Activated effector memory CD4-positive, alpha-beta T cell treated with anti-CD3 and anti-CD28 coated beads, Interleukin-2, amount 50 U/mL, for 16 hours (primary cell): ENCODE measurements at places on chromosomes 6 and 20.

DNA sequence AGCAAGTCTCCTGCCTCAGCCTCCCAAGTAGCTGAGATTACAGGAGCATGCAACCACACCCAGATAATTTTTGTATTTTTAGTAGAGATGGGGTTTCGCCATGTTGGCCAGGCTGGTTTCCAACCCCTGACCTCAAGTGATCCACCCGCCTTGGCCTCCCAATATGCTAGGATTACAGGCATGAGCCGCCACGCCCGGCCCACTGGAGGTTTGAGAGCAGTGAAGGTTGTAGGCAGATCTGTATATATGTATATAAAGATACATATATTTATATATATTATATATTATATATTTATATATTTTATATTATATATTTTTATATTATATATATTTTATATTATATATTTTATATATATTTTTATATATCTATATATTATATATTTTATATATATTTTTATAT, 38.2 kb upstream of the TTPAL start:
- DNase-seq = no peak

DNA sequence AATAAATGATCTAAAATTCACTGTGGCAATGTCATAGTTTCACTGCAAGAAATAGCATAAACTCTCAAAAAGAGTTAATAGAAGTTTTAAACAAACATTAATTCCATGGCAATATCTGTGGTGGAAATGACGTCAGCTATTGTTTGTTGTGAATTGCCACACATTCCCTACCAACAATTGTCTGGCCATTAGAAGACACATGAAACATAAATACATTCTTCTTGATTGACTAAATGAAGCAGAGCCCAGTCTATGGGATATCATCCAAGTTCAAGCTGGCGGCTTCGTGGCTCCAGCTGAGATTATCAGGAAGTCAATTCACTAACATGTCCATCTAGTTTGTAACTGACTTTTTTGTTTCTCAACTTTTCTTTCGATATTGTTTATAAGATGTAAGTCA, 369.0 kb downstream of the ARHGAP18 start:
- no peak for DNase-seq

GRCh38 chr6:36160147-36160760, 29.9 kb downstream of the MAPK13 start:
- no peak for DNase-seq

GRCh38 chr6:99354983-99355382, 5.5 kb upstream of the FAXC start:
- DNase-seq = no peak

- no peak for DNase-seq
Observed at GRCh38 chr6:144597511-144597910, 312.4 kb downstream of the UTRN start.

DNA sequence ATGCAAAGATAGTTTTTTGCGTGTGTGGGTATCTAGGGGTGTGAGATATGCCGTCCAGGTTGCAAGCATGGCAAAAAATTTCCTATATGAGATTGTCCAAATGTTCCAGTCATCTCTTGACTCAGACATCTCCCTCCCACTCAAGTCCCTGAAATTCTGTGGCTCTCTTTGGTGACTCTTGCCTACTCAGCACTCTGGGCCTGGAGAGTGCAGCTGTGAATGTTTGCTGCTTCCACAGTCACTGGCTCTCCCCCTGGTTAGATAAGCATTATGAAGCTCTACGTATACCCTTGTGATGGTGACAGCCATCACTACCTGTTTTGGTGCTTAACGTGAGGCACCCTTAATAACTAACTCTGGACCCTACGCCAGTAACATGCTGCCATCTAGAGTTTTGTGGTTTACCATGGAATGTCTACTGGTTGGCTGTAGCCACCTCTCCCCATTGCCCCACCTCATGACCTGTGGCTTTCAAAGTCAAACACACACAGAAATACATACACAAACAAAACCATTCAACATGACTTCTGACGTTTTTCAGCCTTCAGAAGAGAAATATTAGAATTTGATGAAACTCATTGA, 621.9 kb upstream of the CITED2 start:
- DNase-seq = no peak

GRCh38 chr20:20297181-20297580, 70.7 kb upstream of the INSM1 start:
- DNase-seq = no peak

- DNase-seq = no peak
Observed at GRCh38 chr6:36873612-36874442, 776 bp downstream of the PPIL1 start.

- no peak for DNase-seq
Observed at GRCh38 chr6:150967910-150968309, 102.4 kb downstream of the MTHFD1L start.

DNA sequence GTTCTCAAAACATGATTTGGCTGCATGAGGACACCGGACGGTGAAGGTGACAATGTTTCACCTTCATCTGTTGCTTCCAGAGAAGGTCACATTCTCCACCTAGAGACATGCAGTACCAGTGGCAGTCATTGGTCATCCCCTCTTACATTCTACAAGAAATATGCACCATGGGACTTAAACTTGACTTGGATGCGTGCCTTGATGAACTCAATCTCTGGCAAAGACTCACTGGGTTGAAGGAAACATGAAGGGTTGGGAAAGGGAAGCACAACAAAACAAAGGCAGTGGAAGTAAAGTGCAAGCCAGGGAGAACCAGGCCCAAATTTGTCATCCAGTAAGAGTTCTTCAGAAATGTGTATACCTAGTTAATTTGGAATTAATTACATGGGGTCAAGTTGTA, 39.4 kb upstream of the ARMH2 start:
- DNase-seq = no peak

DNA sequence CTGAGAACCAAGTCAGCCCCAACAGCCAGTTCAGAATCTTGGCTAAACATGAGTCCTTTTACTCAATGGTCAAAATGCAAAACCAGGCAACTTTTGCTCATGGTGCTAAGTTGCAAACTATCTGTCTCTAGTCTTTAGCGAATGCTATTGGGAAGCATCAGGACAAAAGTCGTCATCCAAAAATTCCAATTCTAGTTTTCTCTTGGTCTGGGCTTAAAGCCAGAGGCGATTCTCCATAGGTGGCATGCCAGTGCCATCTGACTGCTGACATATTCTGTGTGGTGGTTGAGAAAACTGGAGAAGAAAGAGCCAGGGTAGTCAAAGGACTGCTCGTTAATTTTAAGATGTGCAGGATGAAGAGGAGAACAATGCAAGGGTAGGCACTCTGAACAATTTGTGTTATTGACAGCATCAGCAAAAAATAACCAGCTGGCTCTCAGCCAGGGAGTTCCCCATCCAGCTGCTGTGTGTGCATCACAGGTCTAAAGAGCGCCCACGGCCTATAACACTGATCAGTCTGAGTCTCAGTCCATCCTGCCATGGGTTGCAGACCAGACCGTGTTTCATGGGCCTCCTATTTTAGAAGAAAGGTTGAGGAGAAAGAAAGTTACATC, 313.6 kb downstream of the ALDH8A1 start:
- DNase-seq = peak; percentile 79

DNA sequence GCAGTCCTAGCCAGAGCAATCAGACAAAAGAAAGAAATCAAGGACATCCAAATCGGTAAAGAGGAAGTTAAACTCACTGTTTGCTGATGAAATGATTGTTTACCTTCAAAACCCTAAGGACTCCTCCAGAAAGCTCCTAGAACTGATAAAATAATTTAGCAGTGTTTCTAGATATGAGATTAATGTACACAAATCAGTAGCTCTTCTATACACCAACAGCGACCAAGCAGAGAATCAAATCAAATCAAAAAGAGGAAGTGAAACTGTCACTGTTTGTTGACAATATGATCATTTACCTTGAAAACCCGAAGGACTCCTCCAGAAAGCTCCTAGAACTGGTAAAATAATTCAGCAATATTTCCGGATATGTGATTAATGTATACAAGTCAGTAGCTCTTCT, 21.7 kb downstream of the SERPINB9 start:
- DNase-seq = no peak

GRCh38 chr6:11493974-11494373, 43.6 kb upstream of the TMEM170B start:
- no peak for DNase-seq

- no peak for DNase-seq
Observed at GRCh38 chr20:50593005-50593335, 82.8 kb downstream of the PTPN1 start.

GRCh38 chr20:38152175-38152620, 12.9 kb downstream of the TGM2 start:
- no peak for DNase-seq

GRCh38 chr6:52136934-52137467, 49.2 kb upstream of the IL17A start:
- DNase-seq = no peak

GRCh38 chr6:51842061-51842803, 245.2 kb downstream of the PKHD1 start:
- DNase-seq = no peak

GRCh38 chr20:38735172-38735571, 10.9 kb downstream of the SLC32A1 start:
- DNase-seq = no peak

DNA sequence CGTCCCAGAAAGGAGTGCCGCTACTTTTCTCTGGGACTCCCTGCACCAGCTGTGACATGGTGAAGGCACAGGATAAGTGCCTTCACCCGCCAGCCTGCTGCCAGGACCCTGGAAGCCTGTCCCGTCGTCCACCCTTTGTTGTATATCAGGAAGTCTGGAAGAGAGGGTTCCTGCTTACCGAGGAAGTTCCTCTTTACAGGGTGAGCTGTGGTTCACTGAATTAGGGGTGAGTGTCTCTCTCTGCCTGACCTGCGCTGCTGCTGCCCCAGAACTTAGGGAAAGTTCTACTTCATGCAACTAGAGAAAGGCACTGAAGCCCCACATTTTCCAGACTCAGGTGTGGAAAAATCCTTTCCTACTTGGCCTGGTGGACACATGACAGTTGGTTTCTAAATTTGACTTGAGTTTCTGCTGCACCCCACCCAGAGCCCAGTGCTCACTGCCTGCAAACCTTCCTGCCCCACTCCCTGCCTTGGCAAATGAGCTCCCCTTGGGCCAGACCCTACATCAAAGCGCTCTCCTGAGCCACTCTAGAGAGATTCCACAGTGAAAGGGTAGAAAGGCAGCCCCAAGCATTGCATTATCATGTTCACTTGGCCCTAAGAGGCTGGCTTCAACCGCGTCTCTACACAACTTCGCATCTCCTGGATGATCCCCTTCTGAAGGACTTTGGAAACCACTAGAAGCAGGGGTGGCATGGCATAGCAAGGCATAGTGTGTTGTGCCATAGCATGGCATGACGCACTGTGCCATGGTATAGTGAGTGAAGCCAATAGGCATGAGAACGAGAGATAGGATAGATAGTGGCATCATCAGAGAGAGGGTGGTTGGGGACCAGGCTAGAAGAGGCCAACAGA, 215.8 kb upstream of the CDYL start:
- DNase-seq = no peak

DNA sequence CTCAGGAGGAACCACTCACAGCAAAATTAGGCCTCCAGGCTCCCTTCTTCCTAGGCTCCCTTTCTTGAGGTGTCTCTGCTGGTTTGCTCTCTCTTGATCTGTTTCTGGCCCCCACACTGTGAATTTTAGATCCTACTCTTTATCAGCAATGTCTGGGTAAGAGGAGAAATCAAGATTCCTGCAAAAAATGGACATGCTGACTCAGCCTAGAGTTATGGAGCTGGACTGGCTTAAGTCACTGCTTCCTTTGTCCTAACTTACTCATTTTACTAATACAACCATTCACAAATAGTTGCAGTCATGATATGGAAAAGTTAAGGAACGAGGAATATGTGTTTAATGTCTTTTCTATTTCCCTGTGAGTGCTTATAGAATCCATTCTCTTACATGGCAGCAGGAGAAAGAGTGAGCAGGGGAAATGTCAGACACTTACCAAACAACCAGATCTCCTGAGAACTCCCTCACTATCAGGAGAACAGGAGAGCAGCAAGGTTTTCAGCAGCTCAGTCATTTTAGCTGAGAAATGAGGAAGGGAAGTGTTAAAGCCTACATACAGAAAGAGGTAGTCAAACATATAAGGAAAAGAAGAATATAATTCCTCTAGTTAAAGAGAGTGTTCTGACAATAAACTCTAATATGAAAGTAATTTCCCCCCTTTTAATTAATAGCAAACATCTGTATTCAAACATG, 160.8 kb downstream of the PDE7B start:
- DNase-seq = no peak

DNA sequence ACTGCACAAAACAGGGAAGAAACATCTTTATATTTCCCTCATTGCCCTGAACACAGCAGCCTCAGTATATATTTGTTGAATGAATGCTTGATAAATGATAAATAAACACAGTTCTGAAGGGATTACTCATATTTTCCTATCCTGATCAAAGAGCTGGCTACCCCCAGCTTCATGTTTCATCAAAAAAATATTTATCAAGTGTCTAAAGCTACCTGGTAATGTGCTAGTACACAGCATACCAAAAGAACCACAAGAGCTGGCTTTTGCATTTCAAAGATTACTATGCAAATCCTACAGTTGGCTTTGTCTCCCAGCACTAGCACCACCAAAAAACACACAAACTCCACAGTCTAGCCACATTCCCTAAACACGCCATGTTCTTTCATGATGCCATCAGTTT, 130.0 kb downstream of the BTBD9 start:
- DNase-seq = no peak

GRCh38 chr20:44282192-44282591, 28.8 kb downstream of the FITM2 start:
- DNase-seq = no peak

- no peak for DNase-seq
Observed at GRCh38 chr20:44586289-44586911, 4.0 kb downstream of the PKIG start.

GRCh38 chr6:81863123-81863522, 110.6 kb upstream of the TENT5A start:
- no peak for DNase-seq

DNA sequence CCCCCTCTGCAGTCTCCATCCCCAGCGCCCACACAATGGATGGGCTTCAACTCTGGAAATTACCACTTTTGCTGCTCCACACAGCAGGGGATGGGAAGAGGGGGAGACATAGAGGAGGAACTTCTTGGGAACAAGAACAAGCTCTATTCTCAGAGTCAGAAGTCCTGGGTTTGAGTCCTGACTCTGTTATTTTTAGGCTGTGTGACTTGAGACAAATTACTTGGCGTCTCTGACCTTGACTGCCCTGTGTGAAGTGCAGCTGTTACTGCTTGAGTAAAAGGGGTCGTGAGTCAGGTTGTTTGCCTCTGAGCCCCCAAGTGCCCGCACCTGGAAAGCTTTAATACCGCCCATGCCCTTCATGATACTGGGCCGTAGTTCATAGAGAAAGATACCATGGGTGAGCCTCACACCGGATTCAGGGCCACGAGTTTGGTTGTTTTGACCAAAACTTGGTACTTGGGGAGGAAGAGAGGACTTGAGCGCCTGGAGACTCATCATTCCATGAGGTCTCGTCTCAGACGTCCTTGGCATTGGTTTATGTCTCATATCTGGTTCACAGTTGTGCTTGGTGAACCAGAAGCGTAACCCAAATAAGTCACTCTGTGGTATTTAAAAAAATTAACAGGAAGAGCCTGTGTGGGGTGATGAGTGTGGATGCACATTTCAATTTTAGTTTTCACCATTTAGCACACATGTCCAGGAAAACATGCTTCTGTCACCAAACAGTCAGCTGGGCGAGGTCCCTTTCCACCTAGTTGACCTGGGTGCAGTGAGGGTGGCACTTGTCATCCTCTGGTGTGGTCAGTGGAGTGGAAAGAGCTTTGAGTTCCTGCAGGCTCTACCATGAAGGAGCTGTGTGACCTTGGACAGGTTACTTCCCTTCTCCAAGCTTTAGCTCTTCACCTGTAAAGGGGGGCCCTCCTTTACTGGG, 75.6 kb downstream of the CDC5L start:
- DNase-seq = no peak

- no peak for DNase-seq
Observed at GRCh38 chr6:132369526-132369925, 31.7 kb downstream of the MOXD1 start.
